ENCODE measurements at places on chromosomes 3 and 15. TPM values are rescaled to one million over a fixed set of nuclear protein-coding genes. Genes with fewer than 3 reads are reported as not detected.

SLC51A gene
- polyA plus RNA-seq = 7.7 TPM

POLQ gene
- polyA plus RNA-seq = 10.4 TPM

CCDC71 gene
- polyA plus RNA-seq = 20.0 TPM

SPSB4 gene
- 5.2 TPM for polyA plus RNA-seq

SYNPR gene
- polyA plus RNA-seq = 0.42 TPM

FOXL2NB gene
- 0.06 TPM for polyA plus RNA-seq

VPS39 gene
- polyA plus RNA-seq = 74.8 TPM

GOLGA6L22 gene
- 0.08 TPM for polyA plus RNA-seq

ZDHHC23 gene
- polyA plus RNA-seq = 6.9 TPM

PXK gene
- 37.3 TPM for polyA plus RNA-seq

PLS1 gene
- 11.4 TPM for polyA plus RNA-seq

NR1D2 gene
- polyA plus RNA-seq = 27.0 TPM

PXYLP1 gene
- 27.3 TPM for polyA plus RNA-seq

CNTN6 gene
- polyA plus RNA-seq = 8.4 TPM

CLDN16 gene
- 0.11 TPM for polyA plus RNA-seq

CAPN3 gene
- polyA plus RNA-seq = 14.2 TPM

GPR176 gene
- polyA plus RNA-seq = 4.1 TPM

DUOXA2 gene
- not detected for polyA plus RNA-seq

TRPM1 gene
- not detected for polyA plus RNA-seq

SCN5A gene
- 0.96 TPM for polyA plus RNA-seq

NR2F2 gene
- polyA plus RNA-seq = 139 TPM

IGSF11 gene
- polyA plus RNA-seq = 0.41 TPM

MYH15 gene
- polyA plus RNA-seq = 0.36 TPM

KY gene
- polyA plus RNA-seq = 4.3 TPM

APH1B gene
- polyA plus RNA-seq = 29.6 TPM

GRM2 gene
- polyA plus RNA-seq = 0.63 TPM

ERC2 gene
- polyA plus RNA-seq = 2.1 TPM

CTXN2 gene
- not detected for polyA plus RNA-seq

UBA7 gene
- 97.6 TPM for polyA plus RNA-seq

GRAMD1C gene
- polyA plus RNA-seq = 4.2 TPM

ANKRD63 gene
- polyA plus RNA-seq = not detected

RBM5 gene
- 431 TPM for polyA plus RNA-seq

TNFSF10 gene
- 33.6 TPM for polyA plus RNA-seq

C3orf85 gene
- not detected for polyA plus RNA-seq

P2RY1 gene
- polyA plus RNA-seq = 17.5 TPM

GRK7 gene
- polyA plus RNA-seq = 0.14 TPM

DVL3 gene
- polyA plus RNA-seq = 106 TPM

CRABP1 gene
- 0.40 TPM for polyA plus RNA-seq

NPAP1 gene
- 0.98 TPM for polyA plus RNA-seq

C15orf39 gene
- polyA plus RNA-seq = 12.4 TPM

PSTPIP1 gene
- polyA plus RNA-seq = 3.4 TPM

SPTSSB gene
- 1.7 TPM for polyA plus RNA-seq

GP5 gene
- polyA plus RNA-seq = 0.56 TPM

CPA3 gene
- polyA plus RNA-seq = 0.27 TPM

MAP3K13 gene
- 41.8 TPM for polyA plus RNA-seq

SEMA3F gene
- 45.4 TPM for polyA plus RNA-seq

SPINK8 gene
- polyA plus RNA-seq = not detected

PPP1R14D gene
- 0.27 TPM for polyA plus RNA-seq

CCK gene
- not detected for polyA plus RNA-seq

MCF2L2 gene
- 1.3 TPM for polyA plus RNA-seq

SCAPER gene
- polyA plus RNA-seq = 21.6 TPM

All from left lung (tissue), 14 donors.